Ureter (tissue), 1 donor: ENCODE measurements at places on chromosomes 2 and 18.

GRCh38 chr2:59680863-59681262, 872.6 kb downstream of the BCL11A start:
- no peak for DNase-seq

GRCh38 chr2:79511320-79511951, 1.4 kb upstream of the CTNNA2 start:
- no peak for DNase-seq

- DNase-seq = no peak
Observed at GRCh38 chr2:157894694-157895435, 18.7 kb upstream of the ACVR1 start.

GRCh38 chr2:33763671-33764310, 164.7 kb upstream of the FAM98A start:
- no peak for DNase-seq

GRCh38 chr2:223465793-223466192, 136.4 kb downstream of the SCG2 start:
- DNase-seq = peak; percentile 85

DNA sequence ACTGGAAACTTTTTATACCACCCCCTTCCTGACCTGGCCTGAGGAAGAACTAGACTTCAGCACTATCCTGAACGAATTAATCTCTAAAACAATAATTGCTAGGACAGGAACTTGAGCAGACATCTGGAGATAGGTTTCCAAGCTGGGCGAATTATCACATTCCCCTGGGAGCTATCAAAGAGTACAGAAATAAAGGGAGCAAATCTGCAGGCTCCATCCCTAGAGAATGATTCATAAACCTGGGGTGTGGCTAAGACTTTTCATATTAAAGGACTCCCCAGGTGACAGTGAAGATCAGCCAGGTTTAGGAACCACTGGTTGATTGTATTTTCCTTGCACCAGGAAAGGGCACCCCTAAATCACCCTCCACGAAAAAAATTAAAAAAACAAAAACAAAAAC, 105.6 kb upstream of the NOL4 start:
- DNase-seq = no peak

GRCh38 chr18:32548688-32549087, 78.0 kb upstream of the GAREM1 start:
- DNase-seq = no peak

- no peak for DNase-seq
Observed at GRCh38 chr18:23528580-23529472, 25.5 kb downstream of the RMC1 start.

DNA sequence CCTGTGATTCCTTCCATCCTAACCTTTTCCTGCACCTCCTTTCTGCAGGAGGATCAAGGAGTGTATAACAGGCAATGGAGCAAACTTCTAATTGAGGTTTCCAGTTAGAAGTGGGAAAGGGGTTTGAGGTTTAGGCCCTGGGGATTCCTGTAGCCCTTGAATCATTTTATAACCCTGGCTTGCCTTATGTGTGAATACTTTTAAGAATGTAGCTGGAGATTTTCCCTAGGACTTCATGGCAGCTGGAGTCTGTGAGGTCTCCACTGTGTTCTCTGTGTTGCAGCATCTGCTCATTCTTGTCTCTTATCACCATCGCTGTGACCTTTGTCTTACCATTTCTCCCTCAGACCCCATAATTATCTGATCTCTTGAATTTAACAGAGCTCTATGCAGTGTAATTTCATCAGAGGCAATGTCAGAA, 370.2 kb upstream of the SLC14A2 start:
- DNase-seq = no peak
